Hindlimb muscle (tissue), 1 donor: ENCODE measurements at places on chromosomes 12 and 14. TPM values are rescaled to one million over a fixed set of nuclear protein-coding genes. Genes with fewer than 3 reads are reported as not detected.

MMP14 gene
- 148 TPM for polyA plus RNA-seq

- DNase-seq: peak; percentile 73
Measured at GRCh38 chr14:25111061-25111601, 61.2 kb upstream of the STXBP6 start.

DNA sequence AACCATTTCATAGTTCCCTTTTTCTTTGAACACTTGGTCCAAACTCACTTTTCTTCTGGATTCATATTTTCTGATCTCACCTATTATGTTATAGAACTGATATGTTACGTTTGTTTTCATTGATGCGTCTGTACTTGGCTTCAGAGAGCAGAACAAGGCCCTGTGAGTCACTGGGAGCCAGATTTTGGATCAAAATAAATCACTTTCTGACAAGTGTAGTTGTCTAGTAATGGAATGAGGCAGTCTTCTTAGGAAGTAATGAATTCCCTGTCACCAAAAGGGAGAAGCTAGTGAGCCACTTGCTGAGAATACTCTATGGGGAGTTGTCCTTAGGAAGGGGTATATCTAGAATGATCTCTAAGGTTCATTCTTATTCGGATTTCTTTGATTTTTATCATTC lies 10.2 kb downstream of the BICD1 start:
- no peak for DNase-seq

- no peak for DNase-seq
Measured at GRCh38 chr12:43336962-43337555, 214.9 kb downstream of the ADAMTS20 start.

DNA sequence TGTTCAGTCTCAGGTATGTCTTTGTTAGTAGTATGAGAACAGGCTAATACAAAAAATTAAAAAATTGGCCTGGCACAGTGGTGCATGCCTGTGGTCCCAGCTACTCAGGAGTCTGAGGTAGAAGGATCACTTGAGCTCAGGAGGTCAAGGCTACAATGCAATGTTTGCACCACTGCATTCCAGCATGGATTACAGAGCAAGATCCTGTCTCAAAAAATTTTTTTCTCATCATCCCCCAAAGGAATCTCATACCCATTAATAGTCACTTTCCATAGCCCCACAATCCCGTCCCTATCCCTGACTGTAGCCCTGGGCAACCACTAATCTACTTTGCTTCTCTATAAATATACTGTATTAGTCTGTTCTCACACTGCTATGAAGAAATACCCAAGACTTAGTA lies 57.8 kb downstream of the TTC8 start:
- DNase-seq: no peak

GRCh38 chr12:114695305-114695592 lies 11.3 kb upstream of the TBX3 start:
- no peak for DNase-seq

CCDC196 gene
- 0.28 TPM for polyA plus RNA-seq

DNA sequence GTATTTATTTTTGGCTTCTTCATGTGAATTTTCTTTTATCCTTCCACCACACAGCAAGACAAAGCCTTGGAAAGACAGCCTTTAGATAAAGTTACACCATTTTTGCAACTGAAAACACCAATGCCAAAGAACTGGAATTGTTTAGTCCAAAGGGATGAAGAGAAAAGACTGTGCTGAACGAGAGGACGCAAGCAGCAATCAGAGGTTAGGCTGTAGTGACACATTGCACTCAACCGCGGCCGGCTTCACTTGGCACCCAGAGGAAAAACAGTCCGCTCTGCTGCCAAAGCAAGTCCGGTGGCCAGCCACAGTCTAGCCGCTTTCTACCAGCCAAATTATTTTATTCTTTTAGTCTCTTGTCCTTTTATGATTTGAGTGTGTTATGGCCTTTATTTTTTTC lies 49.1 kb upstream of the KCNJ8 start:
- no peak for DNase-seq

GRCh38 chr12:75020068-75020557 lies 189.5 kb downstream of the KCNC2 start:
- no peak for DNase-seq

DNA sequence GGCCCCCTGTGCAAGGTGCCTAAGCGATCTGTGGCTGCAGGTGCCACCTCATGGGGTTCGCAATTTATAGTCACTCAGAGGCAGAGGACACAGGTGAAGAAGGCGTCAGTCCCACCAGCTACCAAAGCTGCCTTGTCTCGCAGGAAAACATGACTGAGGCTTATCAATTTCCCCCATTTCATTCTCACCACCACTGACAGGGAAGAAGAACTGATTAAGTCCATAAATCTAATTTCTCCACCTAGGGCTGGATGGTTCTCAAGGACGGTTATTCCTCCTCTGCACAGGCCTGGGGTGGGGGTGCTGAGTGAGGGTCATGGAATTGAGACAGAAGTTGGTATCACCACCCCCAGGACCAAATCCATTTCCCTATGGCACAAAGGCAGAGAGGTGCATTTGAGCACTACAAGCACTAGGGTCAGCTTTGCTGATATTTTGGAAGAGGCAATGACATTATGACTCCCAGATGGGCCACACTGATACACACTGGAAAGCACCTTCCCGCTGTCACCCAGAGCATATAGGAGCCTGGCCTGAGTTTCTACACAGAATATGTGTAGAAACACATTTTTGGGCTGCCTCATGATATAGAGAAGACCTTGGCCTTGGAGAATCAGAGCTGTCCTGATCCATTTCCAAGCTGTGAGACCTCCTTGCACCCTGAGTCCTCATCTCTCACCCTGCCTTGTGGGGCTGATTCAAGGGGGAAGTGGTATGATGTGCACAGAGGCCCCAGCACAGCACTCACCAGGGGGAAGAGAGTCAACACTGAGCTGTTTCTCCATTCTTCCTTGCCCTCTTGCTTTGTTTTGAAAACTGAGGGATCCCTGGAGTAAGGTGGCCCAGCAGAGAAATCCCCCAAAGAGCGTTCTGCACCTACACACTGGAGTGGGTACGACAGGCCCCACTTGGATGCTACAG lies 59.4 kb downstream of the PITPNM2 start:
- no peak for DNase-seq

- DNase-seq: no peak
Measured at GRCh38 chr12:120625557-120626419, 14.6 kb upstream of the CABP1 start.

GRCh38 chr12:91250273-91250665 lies 67.7 kb upstream of the DCN start:
- peak; percentile 76 for DNase-seq

MARCHF9 gene
- polyA plus RNA-seq: 9.6 TPM
